ENCODE measurements at places on chromosomes 2 and 18.

- no peaks in the 10 kb centered on the region for H3K27me3 ChIP-seq
- H3K4me1 ChIP-seq: peaks cover 56% of the 10 kb centered on the region
- no peak for DNase-seq
- H3K4me3 ChIP-seq: no peak overlapping the region
Observed at GRCh38 chr2:200966770-200967169, 3.3 kb upstream of the ORC2 start.

DNA sequence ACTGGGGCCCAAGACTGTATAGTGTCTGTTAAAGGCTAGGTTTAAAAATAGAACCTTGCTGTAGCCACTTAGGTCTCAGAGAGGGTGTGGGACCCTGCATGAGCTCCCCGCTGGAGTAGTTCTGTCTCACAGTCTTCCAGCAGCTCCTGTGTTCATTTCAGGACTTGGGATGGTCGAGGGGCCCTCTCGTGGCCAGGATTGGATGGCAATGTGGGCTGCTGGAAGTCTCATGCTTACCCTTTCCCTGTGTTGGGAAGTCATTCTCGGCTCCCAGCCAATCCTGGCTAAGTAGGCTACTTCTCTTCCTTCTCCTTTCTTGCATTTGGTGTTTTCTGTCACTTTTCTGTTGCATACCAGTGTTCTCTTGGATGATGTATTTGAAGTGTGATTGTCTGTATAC, 284.0 kb upstream of the GCFC2 start:
- H3K27ac ChIP-seq: no peak overlapping the region
- DNase-seq: no peak
- no peaks in the 10 kb centered on the region for H3K4me1 ChIP-seq
- H3K27me3 ChIP-seq: no peaks in the 10 kb centered on the region
- no peak overlapping the region for H3K4me3 ChIP-seq
- no peaks in the 10 kb centered on the region for H3K36me3 ChIP-seq

- no peak overlapping the region for H3K27ac ChIP-seq
- H3K4me1 ChIP-seq: peaks cover 17% of the 10 kb centered on the region
- no peaks in the 10 kb centered on the region for H3K27me3 ChIP-seq
- H3K4me3 ChIP-seq: no peak overlapping the region
- no peak for DNase-seq
Observed at GRCh38 chr2:207468488-207468887, 61.3 kb upstream of the CREB1 start.

GRCh38 chr18:76368976-76369375, 126.1 kb downstream of the ZNF516 start:
- no peak overlapping the region for H3K4me3 ChIP-seq
- H3K36me3 ChIP-seq: peaks cover 4% of the 10 kb centered on the region
- peaks cover 26% of the 10 kb centered on the region for H3K4me1 ChIP-seq
- H3K27ac ChIP-seq: no peak overlapping the region

DNA sequence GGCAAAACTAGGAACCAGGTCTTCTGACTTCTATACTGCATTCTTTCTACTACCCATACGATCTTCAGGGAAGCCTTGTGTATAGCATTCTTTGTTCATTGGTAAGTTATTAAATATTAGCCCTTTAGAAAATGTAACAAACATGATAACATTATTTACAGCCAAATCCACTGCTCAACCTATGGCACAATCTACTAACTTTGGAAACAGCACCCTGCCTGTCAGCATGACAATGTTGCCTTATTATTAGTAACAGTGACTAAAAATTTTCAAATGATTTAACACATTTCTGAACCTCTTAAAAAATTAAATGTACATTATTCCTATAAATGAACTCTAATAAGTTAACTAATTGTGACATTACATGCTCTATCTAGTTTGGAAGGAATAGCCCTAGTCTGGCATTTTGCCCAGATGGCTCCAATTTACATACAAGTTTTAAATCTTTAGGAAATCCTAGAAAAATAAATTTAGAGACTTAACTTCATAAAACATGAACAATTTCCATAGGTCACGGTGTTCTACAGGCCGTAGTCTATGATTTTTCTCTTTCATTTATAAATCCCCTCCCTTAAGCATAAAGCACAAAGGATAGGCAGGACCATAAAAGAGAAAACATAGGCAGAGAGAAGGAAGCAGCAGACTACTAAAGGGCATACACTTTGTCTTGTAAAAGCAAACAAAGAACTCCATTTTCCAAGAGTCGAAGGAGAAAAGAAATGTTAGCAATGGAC, 33.7 kb downstream of the YES1 start:
- DNase-seq: no peak
- H3K4me3 ChIP-seq: no peak overlapping the region
- H3K36me3 ChIP-seq: peaks cover 6% of the 10 kb centered on the region
- no peaks in the 10 kb centered on the region for H3K27me3 ChIP-seq
- no peak overlapping the region for H3K27ac ChIP-seq

DNA sequence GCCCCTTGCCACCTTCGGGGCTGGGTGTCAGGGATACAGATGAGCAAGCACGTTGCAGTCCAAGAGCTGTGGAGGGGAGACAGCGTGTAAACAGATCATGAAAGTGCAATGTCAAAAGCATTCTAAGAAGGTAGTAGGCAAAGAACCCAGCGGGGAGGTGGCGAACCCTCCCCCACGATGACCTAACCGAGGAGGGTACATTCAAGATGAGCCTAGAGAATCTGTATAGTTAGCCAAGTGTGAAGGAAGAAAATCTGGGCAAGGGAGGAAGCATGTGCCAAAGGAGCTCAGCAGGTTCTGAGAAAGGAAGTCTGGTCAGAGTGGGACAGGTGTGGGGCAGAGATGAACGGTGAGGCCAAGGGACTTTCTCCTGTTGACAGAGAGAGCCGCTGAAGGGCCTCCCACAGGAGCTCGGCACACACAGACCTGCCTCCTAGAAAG, 106.9 kb downstream of the SP3 start:
- peaks cover 22% of the 10 kb centered on the region for H3K4me1 ChIP-seq
- DNase-seq: no peak
- no peak overlapping the region for H3K27ac ChIP-seq
- no peaks in the 10 kb centered on the region for H3K36me3 ChIP-seq
- H3K4me3 ChIP-seq: no peak overlapping the region
- peaks cover 6% of the 10 kb centered on the region for H3K27me3 ChIP-seq

Measured in activated CD4-positive, alpha-beta T cell treated with anti-CD3 and anti-CD28 coated beads, Interleukin-2, amount 10 ng/mL, durations not matched to agents 7 days and 5 days (primary cell).